ENCODE measurements at places on chromosomes 13 and 19.

DNA sequence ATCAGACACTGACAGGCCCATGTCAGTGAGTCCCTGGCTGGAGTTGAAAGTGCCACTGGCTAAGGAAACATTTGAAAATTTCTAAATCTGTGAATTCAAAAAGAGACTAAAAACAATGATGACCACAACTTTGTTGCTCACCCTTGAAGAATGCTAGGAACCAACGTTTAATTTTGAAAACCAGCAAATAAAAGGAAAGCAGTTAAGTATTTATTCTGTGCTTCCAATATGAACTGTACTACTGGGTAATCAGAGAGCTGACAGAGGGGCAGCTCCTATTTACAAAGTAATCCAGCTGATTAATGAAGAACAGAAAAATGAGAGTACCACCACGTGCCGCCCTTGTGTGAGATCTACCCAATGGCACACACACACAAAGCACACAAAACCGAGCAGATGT lies 44.7 kb upstream of the LATS2 start:
- no peaks in the 10 kb centered on the region for H3K36me3 ChIP-seq
- no peak for DNase-seq
- no peaks in the 10 kb centered on the region for H3K27me3 ChIP-seq
- H3K4me1 ChIP-seq, result peaks cover 3% of the 10 kb centered on the region

DNA sequence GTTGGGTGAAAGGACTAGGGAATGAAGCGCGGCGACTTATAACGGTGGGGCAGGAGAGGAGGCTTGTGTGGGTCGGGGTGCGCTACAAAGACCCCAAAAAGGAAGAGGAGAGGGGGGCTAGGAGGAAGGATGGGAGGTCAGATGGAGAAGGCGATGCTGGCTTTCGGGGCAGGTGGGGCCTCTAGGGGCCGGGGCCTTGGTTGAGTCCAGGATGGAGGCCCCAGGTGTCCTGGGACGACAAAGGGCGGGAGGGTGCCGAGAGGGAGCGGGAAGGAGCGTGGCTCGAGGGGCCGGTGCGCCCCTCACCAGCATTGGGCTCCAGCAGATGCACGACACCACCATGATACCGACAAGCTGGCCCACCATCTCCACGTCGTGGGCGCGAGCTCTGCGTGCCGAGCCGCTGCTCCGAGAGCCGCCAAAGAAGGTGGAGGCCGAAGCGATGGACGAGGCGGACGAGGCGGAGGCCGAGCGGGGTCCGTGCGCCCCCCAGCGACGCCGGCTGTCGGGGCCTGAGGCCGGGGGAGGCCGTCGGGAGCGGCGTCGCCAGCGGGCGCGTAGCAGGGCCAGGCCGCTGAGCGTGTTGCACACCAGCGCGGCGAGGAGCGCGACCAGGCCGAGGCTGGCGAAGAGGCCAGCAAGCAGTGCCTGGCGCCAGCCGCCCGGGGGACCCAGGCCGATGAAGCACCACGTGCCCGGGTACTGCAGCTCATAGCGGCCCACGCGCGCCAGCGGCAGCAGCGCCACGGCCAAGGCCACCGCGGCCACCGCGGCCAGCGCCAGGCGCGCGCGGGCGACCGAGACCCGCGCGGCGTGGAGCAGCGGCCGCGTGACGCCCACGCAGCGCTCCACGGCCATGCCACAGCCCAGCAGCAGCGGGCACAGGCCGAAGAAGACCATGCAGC lies 1.8 kb downstream of the PTGER1 start:
- H3K27ac ChIP-seq, result no peak overlapping the region
- H3K4me3 ChIP-seq, result no peak overlapping the region
- H3K27me3 ChIP-seq, result peaks cover 14% of the 10 kb centered on the region

DNA sequence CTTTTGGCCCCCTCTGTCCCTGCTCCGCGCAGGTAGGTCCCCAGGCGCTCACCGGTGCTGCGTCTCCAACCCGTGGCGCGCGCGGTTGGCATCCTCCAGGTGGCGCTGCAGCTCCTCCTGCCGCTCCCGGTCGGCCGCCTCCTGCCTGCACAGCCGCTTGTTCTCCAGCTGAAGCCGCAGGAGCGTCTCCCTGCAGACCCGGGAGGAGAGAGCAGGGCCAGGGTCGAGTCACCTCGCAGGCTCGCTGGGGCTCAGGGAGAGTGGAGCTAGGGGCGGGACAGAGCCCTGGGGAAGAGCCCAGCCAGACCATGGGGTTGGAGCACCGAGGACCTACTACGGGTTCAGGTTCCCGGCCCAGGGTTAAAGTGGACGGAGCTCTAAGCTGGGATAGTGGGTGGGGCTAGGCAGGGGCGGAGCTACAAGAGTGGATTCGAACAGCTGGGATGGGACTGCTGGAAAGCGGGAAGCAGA lies 9.3 kb downstream of the HOOK2 start:
- no peaks in the 10 kb centered on the region for H3K4me1 ChIP-seq
- H3K27ac ChIP-seq, result no peak overlapping the region
- H3K4me3 ChIP-seq, result no peak overlapping the region
- no peaks in the 10 kb centered on the region for H3K27me3 ChIP-seq
- no peaks in the 10 kb centered on the region for H3K36me3 ChIP-seq
- peak; percentile 69 for DNase-seq

DNA sequence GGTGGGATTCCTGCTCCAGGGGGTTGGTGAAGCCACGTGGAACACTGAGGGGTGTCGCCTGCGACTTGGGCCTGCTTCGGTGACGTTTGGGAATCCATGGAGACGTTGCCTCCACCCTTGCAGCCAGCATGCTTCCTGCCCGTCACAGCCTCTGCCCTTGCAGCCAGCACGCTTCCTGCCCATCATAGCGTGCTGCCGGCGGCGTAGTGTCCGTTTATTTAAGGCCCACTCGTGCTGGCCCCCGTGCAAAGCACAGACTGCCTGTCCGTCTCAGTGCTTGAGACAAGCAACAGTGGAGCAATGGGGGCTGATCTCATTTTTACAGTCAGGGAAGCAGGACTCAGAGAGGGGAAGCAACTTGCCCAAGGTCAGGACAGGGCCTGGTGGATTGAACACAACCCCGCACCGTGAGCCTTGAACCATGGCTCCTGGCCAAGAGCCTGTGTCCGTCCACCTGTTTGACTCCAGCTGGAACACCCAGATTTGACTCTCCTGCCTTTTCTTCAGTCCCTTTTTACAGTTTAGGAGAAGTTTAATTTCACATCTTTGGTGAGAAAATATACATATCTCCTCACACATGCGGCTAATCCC lies 149.6 kb downstream of the TEX29 start:
- H3K27ac ChIP-seq, result no peak overlapping the region
- H3K36me3 ChIP-seq, result no peaks in the 10 kb centered on the region
- no peaks in the 10 kb centered on the region for H3K4me1 ChIP-seq
- H3K4me3 ChIP-seq, result no peak overlapping the region
- DNase-seq, result no peak
- H3K27me3 ChIP-seq, result no peaks in the 10 kb centered on the region

GRCh38 chr19:3551792-3552095 lies 5.6 kb downstream of the MFSD12 start:
- H3K27ac ChIP-seq, result no peak overlapping the region
- no peak overlapping the region for H3K4me3 ChIP-seq
- H3K36me3 ChIP-seq, result no peaks in the 10 kb centered on the region
- H3K4me1 ChIP-seq, result peaks cover 48% of the 10 kb centered on the region

- peaks cover 25% of the 10 kb centered on the region for H3K36me3 ChIP-seq
- DNase-seq, result no peak
- H3K4me1 ChIP-seq, result peaks cover 16% of the 10 kb centered on the region
- H3K4me3 ChIP-seq, result no peak overlapping the region
Observed at GRCh38 chr19:4455719-4456475, 1.7 kb downstream of the UBXN6 start.

DNA sequence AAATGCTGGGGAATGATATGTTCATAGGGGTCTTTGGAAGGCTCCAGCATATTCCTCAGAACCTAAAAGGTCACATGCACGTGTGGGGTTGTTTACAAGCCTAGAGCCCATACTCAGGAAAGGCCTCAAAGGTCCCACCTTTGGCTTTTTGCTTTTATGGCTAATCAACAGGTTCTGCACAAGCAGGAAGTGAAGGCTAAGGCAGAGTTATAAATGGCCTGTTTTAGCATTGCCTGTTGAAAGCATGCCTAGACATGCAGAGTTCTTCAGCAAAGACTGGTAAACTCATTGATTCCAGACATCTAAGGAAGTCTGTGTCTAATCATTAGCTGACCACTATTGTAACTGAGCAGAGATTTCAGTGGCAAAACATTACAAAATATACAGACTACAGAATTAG lies 198.3 kb downstream of the KCNRG start:
- no peaks in the 10 kb centered on the region for H3K27me3 ChIP-seq
- no peak overlapping the region for H3K27ac ChIP-seq
- no peak for DNase-seq
- H3K36me3 ChIP-seq, result no peaks in the 10 kb centered on the region
- H3K4me3 ChIP-seq, result no peak overlapping the region

GRCh38 chr19:30065680-30066606 lies 123.9 kb downstream of the URI1 start:
- no peak overlapping the region for H3K4me3 ChIP-seq
- no peaks in the 10 kb centered on the region for H3K36me3 ChIP-seq
- H3K27me3 ChIP-seq, result no peaks in the 10 kb centered on the region
- H3K27ac ChIP-seq, result no peak overlapping the region
- DNase-seq, result no peak

GRCh38 chr19:3931041-3931440 lies 1.8 kb upstream of the NMRK2 start:
- DNase-seq, result no peak
- H3K27ac ChIP-seq, result no peak overlapping the region
- H3K27me3 ChIP-seq, result no peaks in the 10 kb centered on the region
- no peak overlapping the region for H3K4me3 ChIP-seq

GRCh38 chr19:1489463-1490310 lies 463 bp downstream of the PCSK4 start:
- H3K27me3 ChIP-seq, result no peaks in the 10 kb centered on the region
- H3K27ac ChIP-seq, result peak overlapping the region; percentile 51
- H3K4me1 ChIP-seq, result peaks cover 15% of the 10 kb centered on the region
- H3K36me3 ChIP-seq, result no peaks in the 10 kb centered on the region
- peak overlapping the region; percentile 34 for H3K4me3 ChIP-seq

- DNase-seq, result no peak
- H3K27ac ChIP-seq, result no peak overlapping the region
- H3K4me1 ChIP-seq, result no peaks in the 10 kb centered on the region
- H3K27me3 ChIP-seq, result no peaks in the 10 kb centered on the region
Observed at GRCh38 chr13:94192431-94192975, 287.0 kb downstream of the DCT start.

DNA sequence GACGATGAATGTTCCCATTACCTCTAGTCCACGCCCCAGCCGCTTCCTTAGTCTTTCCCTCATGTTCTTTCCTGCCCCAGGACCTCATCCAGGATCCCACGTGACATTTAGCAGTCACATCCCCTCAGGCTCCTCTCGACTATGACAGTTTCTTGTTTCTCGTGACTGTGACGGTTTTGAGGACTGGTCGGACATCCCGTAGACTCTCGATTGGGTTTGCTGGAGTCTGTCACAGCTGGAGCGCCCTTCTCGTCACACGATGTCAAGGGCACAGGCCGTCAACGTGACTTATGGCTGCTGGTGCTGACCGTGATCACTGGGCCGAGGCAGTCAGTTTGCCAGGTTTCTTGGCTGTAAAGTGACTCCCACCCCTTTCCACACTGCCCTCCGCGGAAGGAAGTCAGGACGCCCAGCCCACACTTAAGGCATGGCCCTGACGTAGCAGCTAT lies 22.8 kb downstream of the ELAVL1 start:
- H3K36me3 ChIP-seq, result peaks cover 67% of the 10 kb centered on the region
- DNase-seq, result no peak
- no peak overlapping the region for H3K27ac ChIP-seq
- no peaks in the 10 kb centered on the region for H3K27me3 ChIP-seq
- H3K4me3 ChIP-seq, result no peak overlapping the region

GRCh38 chr13:32984857-32985626 lies 31.2 kb upstream of the KL start:
- H3K36me3 ChIP-seq, result no peaks in the 10 kb centered on the region
- H3K27ac ChIP-seq, result no peak overlapping the region
- DNase-seq, result no peak
- H3K27me3 ChIP-seq, result no peaks in the 10 kb centered on the region

- H3K27ac ChIP-seq, result peak overlapping the region; percentile 6
- H3K27me3 ChIP-seq, result no peaks in the 10 kb centered on the region
- no peak overlapping the region for H3K4me3 ChIP-seq
- no peaks in the 10 kb centered on the region for H3K4me1 ChIP-seq
Observed at GRCh38 chr19:17170538-17171297, 44.4 kb upstream of the USE1 start.

- DNase-seq, result peak; percentile 45
- no peaks in the 10 kb centered on the region for H3K27me3 ChIP-seq
- peaks cover 13% of the 10 kb centered on the region for H3K4me1 ChIP-seq
- peak overlapping the region; percentile 61 for H3K4me3 ChIP-seq
- H3K36me3 ChIP-seq, result no peaks in the 10 kb centered on the region
- no peak overlapping the region for H3K27ac ChIP-seq
Observed at GRCh38 chr19:38362076-38362945, 12.1 kb upstream of the PSMD8 start.

GRCh38 chr13:52010890-52011631 lies at the start of gene ATP7B:
ATP7B (minus strand) TSS chr13:52011450; CDS start chr13:52011337, 113 bp downstream.
- peak within 1 kb of the TSS; percentile 52 for H3K27ac ChIP-seq
- H3K36me3 ChIP-seq, result no peaks in the 10 kb centered on the region
- peak; percentile 42 for DNase-seq
- H3K27me3 ChIP-seq, result peaks cover 8% of the 10 kb centered on the region

DNA sequence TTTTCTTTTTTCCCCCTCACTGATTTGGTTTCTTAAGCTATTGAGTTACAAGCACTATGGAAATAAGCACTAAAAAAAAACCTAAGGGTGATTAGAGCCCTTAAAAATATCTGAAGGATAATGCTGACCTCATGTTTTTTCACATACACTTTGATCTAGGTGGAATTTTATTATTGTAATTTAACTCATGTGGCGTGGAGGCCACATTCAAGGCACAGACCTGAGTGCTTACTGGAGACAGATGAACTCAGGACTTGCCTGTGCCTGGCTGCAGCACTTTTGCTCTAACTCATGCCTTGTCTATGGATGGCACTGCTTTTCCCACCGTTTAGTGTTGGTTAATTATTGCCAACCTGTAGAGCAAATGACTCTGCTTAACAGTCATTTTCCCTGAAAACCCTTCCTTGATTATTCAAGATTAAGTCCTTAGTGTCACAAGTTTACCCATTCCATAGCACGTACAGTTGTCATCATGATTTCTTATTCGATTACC lies 541.4 kb downstream of the GPC6 start:
- no peaks in the 10 kb centered on the region for H3K4me1 ChIP-seq
- DNase-seq, result no peak
- H3K27ac ChIP-seq, result no peak overlapping the region
- no peak overlapping the region for H3K4me3 ChIP-seq
- no peaks in the 10 kb centered on the region for H3K27me3 ChIP-seq

GRCh38 chr13:69720278-69720983 lies 387.2 kb upstream of the ATXN8OS start:
- H3K27me3 ChIP-seq, result no peaks in the 10 kb centered on the region
- no peak for DNase-seq
- no peaks in the 10 kb centered on the region for H3K36me3 ChIP-seq

DNA sequence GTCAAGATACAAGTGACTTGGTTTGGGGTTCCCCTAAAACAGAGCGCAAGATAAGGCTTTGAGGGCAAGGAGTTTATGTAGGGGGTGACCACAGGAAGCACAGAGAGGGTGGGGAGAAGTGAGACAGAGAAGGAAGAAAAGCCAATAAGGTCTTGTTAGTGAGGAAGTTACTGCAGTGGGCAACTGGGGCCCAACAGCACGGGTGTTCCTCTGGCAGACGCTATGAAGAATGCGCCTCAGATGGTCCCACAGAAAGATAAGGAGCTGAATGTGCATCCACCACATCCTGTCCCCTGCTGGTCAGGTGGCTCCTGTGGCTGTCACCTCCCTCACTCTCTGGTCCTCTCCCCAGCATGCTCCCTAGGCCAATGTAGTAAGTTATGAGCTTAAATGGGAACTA lies 333.5 kb downstream of the TSHZ3 start:
- DNase-seq, result no peak
- no peak overlapping the region for H3K4me3 ChIP-seq
- H3K27me3 ChIP-seq, result no peaks in the 10 kb centered on the region
- no peaks in the 10 kb centered on the region for H3K4me1 ChIP-seq

Data from CD4-positive, alpha-beta memory T cell (primary cell).